ENCODE measurements at places on chromosomes 1 and 21.

GRCh38 chr1:98331243-98331642, 330.3 kb upstream of the SNX7 start:
- DNase-seq = no peak

DNA sequence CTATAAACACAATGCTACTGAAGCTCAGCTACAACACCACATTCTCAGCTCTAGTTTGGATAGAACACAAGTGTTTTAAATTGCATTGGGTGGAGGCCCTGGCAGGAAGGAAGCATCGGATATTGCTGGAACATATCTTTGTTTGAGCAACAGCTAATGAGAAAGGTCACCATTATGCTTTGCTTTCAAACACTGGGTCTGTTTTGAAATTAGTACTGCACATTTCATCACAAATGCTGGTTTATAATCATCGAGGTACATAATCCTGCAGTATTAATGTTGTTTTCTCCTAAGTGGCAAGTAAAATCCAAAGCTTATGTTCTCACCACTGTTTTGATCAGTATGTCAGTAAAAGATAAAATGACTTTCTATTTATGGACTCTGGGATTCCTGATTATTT, 61.5 kb upstream of the ARHGAP29 start:
- DNase-seq = peak; percentile 76

DNA sequence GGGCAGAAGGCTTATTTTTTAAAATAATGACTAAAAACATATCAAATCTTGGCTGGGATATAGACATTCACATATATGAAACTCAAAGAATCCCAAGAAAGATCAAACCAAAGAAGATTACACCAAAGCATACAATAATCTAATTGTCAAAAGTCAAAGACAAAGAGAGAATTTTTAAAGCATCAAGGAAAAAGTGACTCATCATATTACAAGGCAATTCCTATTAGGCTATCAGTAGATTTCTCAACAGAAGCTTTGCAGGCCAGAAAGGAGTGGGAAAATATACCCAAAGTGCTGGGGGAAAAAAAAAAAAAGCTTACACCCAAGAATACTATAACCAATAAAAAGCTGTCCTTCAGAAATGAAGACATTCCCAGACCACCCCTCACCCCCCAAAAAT, 375.6 kb downstream of the BRINP2 start:
- DNase-seq = no peak

DNA sequence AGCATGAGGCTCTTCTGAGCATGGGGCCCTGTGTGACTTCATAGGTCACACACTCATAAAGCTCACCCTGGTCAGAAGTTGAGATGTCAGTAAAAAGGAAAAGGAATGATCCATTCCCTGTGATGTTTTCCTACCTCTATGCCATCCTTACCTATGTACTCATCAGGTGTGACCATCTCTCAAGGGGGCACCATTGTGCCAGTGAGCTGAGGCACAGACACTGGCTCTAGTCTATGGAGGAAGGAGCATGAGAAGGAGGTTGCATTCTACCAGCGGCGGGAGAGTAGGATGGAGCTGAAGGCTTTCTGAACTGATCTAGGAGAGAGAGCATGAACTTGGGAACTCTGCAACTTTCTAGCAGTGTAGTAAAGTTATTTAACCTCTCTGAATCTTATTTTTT, 65.8 kb upstream of the RGL1 start:
- no peak for DNase-seq

GRCh38 chr21:38741950-38742256, 63.8 kb upstream of the ETS2 start:
- no peak for DNase-seq

- DNase-seq = peak; percentile 70
Measured at GRCh38 chr1:28208818-28209441, 23.9 kb downstream of the DNAJC8 start.

- no peak for DNase-seq
Measured at GRCh38 chr1:22646384-22646783, 3.0 kb downstream of the C1QC start.

DNA sequence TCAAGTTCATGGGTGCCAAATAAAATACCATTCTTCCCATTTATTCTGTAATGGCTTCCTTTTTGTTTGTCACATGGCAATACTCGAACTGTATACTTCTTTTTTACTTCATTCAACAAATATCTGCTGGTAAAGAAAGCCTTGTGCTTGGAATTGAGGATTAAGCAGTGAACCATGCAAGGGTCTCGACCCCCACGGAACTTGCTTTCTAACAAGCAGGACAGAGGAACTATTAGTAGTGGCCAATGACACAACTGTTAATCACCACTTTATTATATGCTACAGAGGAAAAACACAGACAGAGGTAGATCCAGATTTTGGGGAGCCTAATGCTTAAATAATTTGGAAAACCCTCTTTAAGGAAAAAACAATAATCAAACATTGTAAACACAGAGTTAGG, 542.2 kb downstream of the DPYD start:
- DNase-seq = no peak

GRCh38 chr1:11474826-11475225, 4.1 kb upstream of the DISP3 start:
- no peak for DNase-seq

GRCh38 chr1:51578383-51579109, 38.3 kb upstream of the OSBPL9 start:
- no peak for DNase-seq

- DNase-seq = no peak
Measured at GRCh38 chr1:161987872-161988271, 35.8 kb downstream of the OLFML2B start.

Measured in lung (tissue), 17 donors.